ENCODE measurements at places on chromosomes 2 and 18. TPM values are rescaled to one million over a fixed set of nuclear protein-coding genes. Genes with fewer than 3 reads are reported as not detected.

DNA sequence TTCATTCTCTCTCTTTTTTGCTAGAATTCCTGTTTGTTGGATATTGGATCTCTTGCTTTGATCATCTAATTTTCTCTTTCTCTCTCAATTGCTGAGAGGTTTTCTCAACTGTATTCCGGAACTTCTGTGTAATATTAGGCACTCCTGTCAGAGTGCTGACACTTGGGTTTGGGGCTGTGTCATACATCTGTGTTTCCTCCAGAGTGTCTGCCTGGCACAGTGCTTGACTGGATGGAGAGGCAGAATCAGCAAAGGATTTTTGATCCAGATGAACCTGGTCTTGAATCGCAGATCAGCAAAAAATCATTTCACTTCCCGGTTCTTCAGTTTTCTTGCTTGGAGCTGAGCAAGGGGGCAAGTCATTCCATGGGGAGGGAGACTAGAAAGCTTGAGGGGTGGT, 87.7 kb upstream of the CXCR4 start:
- no peak for DNase-seq

The NR4A2 gene
- 2.9 TPM for polyA plus RNA-seq

The TUBB8B gene
- polyA plus RNA-seq = not detected

- DNase-seq = no peak
These were observed at the start of gene PHLPP1 for GRCh38 chr18:62715436-62715758. Gene PHLPP1, plus strand, starts transcription at chr18:62715541. Its CDS starts 143 bp downstream, at chr18:62715684.

The CD8A gene
- polyA plus RNA-seq = not detected

The ERBB4 gene
- not detected for polyA plus RNA-seq

The GPBAR1 gene
- not detected for polyA plus RNA-seq

DNA sequence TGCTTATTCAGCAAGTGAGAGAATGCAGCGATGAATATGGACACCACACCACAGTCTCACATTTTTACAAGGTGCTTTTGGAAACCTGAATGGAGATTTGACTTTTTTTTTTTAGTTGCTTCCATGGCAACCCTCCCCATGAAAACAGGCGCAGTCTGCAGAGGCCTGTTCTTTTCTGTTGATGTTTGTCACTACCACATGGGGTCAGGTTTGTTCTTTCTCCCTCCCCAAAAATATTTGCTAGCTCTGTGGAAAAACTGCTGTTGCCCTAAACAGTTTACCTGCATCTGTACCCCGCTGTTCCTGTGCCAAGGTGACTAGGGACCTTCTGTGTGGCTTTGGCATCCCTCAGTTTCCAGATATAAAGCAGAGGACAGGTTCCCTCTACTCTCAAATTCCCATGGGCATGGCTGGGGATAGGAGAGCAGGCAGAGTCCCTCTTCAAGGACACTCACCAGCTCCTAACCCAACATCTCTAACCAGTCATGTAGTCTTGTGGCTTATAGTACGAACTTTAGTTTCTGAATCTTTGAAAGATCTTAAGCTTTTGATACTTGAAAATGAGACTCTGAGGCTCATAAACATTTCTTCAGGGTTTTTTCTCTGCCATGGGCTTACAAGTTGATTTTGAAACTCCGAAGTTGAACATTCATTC, 14.7 kb upstream of the MAPRE2 start:
- DNase-seq = no peak

The GDF7 gene
- polyA plus RNA-seq = 0.03 TPM

The PPM1B gene
- polyA plus RNA-seq = 23.1 TPM

The EFEMP1 gene
- 1,145 TPM for polyA plus RNA-seq

GRCh38 chr2:159053161-159054031, 85.0 kb downstream of the TANC1 start:
- DNase-seq = peak; percentile 40

The KLHL29 gene
- polyA plus RNA-seq = 1.9 TPM

DNA sequence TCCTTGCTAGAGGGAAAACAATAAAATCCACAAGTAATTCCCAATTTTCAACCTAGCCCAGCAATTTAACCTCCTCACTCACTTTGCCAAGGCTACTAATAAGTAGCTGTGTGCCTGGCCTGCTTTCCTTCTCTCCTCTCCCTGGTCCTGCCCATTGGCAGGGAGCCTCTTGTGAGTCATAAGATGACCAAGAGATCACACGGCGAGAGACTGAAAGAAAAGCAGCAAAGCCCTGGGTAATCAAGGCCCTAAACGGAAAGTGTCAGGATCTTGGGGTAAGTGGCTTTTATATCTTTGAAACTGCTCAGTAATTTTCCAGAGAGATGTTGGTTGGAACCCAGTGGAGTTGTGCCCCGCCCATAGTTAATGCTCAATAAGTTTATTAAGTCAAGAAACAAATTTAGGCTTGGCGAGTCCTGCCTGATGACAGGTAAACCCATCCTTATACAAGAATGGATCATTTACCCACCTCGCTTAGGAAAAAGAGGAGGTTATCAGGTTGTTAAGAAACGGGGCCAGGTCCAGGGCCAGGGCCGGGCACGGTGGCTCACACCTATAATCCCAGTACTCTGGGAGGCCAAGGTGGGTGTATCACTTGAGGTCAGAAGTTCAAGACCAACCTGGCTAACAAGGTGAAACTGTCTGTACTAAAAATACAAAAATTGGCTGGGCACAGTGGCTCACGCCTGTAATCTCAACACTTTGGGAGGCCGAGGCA, 10.0 kb upstream of the ADAM17 start:
- DNase-seq = peak; percentile 98

- DNase-seq = peak; percentile 36
These were observed 1.1 kb upstream of the FARP2 start for GRCh38 chr2:241354668-241355658.

DNA sequence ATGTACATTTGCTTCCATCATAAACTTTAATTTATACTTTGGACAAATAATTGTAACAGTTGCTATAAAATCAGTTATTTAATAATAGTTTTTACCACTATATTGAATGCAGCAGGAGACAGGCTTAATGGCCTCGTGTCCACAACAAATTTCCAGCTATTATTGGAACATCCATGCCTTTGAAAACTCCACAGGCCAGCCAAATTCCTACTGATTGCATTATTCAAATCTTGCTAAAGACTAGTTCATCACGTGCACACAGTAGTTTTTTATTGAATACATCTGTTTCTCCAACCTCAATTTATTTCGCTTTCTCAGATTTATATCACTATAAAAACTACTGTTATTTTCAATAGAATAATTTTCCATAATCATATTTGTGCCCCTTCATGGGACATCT, 18.4 kb upstream of the PTPRM start:
- no peak for DNase-seq

DNA sequence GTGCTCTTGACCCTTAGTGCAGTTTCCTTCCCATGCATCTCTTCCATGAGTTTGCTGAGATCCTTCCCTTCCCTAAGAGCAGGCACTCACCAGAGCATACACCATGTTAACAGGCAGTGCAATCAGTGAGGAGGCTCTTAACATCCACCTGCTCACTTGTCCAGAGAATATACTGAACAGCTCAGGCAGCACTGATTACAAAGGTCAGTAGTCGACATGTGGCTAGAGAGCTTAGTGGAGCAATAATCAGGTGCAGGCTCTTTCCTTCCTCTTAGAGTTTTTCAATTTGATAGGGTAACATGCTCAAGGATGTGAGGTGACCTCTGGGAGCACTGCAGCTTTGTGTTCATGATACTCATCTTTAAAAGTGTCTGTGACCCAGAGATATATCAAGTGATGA, 144.1 kb upstream of the SETBP1 start:
- DNase-seq = no peak

GRCh38 chr2:152292991-152293390, 42.0 kb upstream of the FMNL2 start:
- no peak for DNase-seq

The MBD1 gene
- 33.1 TPM for polyA plus RNA-seq

DNA sequence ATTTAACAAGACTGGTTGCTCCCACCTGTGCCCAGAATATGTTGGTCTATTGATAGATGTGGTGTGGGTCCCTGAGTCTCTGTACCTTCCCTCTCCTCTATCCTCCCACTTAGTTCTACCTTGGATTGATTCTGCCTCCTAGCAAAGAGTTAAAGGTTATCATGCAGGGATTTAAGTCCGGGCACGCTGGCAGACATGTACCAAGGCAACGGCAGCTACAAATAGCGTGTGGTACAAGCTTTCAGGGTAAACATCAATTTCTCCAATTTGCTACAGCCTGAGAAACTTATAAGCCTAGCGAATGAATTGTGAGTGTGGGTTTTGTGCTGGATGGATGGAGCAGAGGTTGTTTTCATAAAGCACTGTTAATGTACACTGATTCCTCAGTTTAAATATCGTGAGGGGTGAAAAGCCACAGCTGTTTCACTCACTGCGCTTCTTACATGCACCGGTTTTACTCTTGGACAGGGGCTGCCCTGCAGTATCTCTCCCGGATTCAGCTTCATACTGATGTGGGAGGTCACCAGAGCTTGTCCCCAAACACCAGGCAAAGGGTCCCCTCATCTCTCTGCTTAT, 289.8 kb downstream of the ICOS start:
- no peak for DNase-seq

DNA sequence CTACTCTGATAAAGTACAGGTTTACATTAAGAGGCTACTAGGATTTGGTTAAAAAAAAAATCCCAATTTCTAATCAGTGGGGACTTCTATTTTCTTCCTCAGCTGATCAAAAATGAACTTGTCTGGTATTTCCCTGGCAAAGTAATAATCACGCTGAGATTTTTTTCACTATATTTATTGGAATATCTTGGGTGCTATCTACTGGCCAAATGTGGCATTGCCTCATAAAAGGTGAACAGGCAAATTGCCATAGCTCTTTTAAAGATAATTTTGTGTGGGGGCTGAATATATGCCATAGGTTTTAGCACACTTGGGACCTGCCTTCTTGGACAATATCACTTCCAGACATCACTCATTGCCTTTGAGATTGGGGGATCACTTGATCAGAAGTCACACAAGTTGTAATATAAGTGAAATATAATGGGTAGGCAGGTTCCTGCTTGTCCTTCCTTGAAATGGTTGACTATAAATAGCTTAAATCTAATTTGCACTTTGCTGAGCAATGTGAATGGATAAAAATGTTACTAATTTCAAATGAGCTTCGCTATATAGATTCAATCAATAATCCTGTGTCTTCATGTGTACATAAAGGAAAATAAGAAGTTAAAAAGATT, 7.0 kb upstream of the NXPH2 start:
- peak; percentile 69 for DNase-seq

The SP5 gene
- polyA plus RNA-seq = not detected

GRCh38 chr2:234968631-234969305, 17.0 kb downstream of the SH3BP4 start:
- DNase-seq = no peak

DNA sequence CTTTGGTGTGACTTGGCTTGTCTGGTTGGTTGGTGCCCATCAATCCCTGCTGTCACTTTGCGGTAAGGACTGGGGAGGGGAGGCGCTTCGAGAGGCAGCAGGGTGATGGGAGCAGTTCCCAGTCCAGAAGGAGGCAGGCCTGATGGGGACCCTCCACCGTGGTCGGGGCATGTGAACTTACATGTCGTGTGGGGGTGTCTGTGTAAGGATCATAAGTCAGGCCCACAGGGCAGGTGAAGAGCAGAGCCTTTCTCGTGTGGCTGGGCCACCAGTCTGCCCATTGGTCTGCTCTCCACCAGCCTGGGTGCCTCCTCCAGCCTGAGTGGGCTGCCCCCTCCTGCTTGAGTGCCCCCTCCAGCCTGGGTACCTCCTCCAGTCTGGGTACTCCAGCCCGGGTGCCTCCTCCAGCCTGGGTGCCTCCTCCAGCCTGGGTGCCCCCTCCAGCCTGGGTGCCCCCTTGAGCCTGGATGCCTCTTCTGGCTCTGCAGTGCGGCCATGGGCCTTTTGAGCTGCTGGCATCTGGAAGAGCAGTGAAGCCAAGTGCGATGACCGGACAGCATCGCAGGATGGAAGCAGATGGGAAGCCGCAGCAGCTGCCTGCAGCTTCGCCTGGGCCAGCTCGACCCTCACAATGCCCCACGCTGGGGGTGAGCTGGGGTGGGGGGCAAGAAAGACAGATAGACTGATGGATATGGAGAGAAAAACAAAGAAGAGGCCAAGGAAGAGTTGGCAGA, 25.0 kb downstream of the ATOH8 start:
- DNase-seq = no peak

GRCh38 chr18:25464227-25464626, 112.3 kb upstream of the ZNF521 start:
- peak; percentile 62 for DNase-seq

DNA sequence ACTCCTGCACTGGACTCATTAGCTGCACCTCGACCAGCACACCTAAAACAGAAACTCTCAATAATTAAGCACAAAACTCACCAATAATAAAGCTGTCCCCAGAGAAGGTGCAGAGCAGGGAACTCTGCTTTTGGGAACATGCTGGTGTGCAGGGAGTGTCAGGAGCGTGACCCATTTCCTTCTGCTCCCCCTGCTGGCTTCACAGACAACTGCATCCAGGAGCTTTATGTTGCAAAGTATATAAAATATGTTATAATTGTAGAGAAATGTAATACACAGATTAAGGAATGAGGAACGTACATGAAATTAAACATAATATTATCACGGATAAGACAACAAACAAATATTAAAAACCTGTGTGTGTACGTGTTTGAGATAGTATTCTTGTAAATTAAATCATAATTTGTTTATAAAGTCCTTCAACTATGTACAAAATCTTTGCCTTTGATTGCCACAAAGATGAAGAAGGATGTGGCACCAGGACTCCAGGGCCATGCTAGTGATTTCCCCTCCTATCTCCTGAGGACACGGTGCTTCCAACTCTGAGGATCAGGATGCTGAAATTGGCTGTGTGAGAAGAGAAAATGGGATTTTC, 68.6 kb upstream of the MAL start:
- DNase-seq = peak; percentile 61

The POTEJ gene
- polyA plus RNA-seq = not detected

The TUBA4B gene
- polyA plus RNA-seq = not detected

DNA sequence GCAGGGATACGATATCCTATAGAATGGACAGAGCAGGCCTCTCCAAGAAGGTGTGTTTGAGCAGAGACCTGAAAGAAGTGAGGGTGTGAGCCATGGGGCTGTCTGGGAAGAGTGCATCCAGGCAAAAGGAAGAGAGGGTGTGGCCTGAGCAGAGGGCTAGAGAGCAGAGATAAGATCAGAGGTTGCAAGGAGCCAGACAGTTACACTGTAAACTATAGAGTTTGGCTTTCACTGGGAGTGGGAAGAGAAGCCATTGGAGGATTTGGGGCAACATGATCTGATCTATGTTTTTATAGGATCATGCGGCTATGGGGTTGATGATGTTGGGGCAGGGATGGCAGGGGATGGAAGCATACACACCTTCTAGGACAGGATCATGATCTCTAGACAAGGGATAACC, 124.1 kb upstream of the MAP3K20 start:
- no peak for DNase-seq

The SNTG2 gene
- polyA plus RNA-seq = not detected

DNA sequence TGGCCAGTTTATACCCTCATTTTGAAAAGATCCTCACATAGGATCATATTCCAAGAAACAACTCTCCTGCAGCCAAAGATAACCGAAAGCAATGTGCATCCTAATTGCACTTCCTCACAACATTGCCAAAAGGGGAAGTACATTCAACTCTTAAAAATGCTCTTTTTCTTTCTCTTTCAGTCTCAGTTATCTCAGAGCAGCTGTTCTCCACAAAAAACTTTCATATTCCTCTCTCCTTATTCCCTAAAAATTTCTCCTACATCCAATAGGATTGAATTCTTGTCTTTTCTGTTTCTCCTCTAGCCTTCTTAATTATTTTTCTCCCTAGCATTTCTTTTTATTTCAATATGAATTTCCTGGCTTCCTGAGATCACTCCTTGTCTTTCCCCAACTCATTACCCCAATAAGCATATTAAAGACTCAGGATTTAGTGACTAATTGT, 7.4 kb upstream of the VRK2 start:
- peak; percentile 63 for DNase-seq

The PTPRM gene
- polyA plus RNA-seq = 30.9 TPM
